T-helper 1 cell (primary cell): ENCODE measurements at places on chromosomes 11 and 22.
A peak's percentile ranks its signal among the peaks of the same experiment; 100 is the strongest.

DNA sequence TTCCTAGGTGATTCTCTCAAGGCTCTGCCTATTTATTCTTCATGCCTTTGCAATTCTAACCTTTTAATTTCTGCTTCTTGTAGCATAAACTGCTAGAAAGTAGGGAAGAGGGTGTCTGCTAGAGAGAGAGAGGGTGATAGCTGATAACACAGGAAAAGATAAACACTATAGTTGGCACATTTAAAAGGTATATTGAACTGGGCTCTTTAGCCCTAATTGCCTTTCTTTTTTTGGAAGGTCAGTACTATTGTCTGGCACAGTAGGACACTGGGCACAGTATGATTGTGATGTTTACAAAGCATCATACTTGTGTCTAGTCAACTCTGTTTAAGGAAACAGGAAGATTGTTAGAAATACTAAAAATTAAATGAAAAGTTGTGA, 33.3 kb downstream of the TEAD1 start:
- DNase-seq = no peak

DNA sequence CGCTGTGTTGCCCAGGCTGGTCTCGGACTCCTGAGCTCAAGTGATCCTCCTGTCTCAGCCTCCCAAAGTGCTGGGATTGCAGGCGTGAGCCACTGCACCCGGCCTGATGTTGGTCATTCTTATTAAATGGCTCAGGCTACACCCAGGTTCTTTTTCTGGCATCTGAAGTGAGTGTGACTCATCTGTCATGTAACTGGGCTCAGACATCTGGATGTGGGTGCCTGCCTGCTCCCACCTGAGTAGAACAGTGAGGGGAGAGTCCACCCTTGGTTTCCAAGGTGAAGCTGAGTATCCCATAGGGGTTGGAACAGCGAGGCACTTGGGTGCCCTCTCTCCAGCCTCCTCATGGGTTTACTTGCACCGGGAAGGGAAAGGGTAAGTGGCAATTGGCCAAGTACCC, 36.7 kb upstream of the EIF3D start:
- no peak for DNase-seq

- no peak for DNase-seq
Measured at GRCh38 chr11:116938471-116939070, 101.1 kb upstream of the APOA1 start.

- no peak for DNase-seq
Measured at GRCh38 chr22:41003066-41003465, 51.9 kb downstream of the RBX1 start.

DNA sequence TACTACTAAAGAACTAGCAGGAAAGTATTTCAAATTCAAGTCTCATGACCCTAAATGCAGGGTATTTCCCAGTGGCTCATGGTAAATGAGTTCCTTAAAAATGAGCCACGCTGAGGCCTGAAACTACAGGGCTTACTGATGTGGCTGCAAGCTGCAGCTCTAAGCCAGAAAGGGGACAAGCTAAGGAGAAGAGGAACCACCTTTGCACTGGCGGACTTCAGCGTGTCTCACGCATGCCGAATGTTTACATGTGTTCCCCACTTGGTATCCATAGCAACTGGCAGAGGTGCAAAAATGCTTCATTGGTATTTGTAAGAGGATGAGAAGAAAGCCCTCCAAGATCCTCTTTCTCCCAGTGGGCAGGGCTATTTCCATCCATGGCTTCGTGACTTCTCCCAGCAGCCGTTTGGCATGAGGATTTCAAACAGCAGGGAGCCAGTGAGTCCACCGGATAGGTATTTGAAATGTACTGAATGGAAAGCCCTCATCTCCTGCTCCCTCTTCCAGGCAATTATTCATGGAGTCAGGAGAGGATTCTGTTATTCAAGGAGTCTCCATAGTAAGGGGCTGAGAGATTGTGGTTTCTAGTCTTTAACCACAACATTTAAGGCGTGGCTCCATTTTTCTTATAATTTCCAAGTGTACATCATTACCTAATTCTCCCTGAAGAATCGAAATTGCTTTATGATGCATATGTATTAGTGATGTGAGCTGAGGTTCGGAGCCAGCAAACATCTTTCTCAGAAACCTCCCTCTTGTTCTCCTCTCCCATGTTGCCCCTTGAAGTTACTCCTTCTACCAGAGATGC, 55.3 kb upstream of the CD44 start:
- DNase-seq = peak; percentile 56

DNA sequence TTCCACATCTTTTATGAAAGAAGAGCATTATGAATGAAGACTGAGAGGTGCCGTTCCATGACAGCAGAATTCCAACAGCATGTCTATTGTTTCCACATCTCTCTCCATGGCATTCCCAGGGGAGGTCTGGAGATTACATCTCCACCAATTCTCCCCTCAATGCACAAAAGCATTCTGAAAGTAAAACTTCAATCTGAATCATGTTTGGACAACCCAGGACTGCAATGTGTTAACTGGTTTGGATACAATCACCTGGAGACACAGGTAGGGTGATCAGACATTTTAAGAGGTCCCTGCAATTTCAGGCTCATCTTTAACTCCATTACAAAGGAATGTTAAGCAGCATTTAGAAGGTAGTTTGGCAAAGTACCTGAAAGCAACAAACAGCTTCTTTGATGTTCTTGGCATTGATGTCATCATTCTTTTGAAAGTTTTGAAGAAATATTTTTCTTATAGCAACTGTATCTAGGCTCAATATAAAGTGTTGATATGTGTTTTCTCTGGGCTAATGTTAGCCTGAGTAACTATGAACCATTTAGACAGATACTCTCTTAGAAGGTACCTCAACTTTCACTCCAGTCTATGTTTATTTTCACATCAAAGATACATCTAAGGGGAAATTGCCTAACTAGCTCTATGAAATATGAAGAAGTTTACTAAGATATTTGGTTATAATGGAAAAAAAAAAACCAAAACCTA, 181.4 kb upstream of the MTMR2 start:
- no peak for DNase-seq

- no peak for DNase-seq
Measured at GRCh38 chr11:120030411-120030810, 107.5 kb downstream of the TRIM29 start.

GRCh38 chr11:67401495-67402191, at the start of gene PPP1CA:
PPP1CA (minus strand) TSS chr11:67401858; CDS start chr11:67401782, 76 bp downstream.
- DNase-seq = peak; percentile 87

- no peak for DNase-seq
Measured at GRCh38 chr11:125331357-125332035, 164.6 kb downstream of the FEZ1 start.

DNA sequence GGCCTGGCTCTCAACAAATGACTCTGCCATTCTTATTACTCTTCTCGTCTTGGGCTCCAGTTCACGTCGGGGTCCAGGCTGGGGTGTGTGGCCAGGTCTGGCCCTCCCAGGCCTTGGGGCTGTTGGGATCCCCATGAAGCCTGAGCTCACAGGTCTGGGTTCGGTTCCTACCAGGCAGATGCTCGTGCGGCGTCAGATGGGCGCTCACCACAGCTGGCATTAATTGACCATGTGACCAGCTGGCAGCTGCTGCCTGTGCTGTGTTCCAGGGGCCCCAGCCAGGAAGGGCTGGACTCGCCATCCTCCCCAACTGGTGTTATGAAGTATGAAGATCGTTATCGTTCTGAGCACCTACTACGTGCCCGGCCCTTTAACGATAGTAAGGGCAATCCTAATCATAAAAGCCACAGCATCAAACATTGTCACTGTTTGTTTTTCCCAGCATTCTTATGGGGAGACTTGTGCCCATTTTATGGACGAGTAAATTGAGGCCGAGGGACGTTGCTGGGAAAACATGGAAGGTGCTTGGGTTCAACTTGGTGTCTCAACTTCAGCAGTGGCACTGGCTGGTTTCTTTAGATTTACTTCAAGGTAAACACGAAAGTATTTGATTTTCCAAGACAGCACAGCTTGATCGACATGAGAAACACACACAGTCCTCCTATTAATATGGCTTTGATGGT, 26.8 kb upstream of the CACNG2 start:
- DNase-seq = no peak

DNA sequence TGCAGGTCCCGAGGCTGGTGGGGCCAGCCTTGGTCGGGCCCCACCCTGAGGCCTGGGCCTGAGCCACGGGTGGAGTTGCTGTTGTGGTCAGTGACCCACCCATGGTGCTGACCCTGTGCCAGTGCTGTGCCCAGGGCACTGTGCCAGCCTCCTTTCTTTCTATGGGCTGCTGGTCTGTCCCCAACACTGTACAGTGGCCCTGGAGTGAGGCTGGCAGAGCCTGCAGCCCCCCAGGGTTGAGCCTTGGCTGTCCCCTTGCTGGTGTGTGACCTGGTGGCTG, 1235.7 kb downstream of the BRD1 start:
- no peak for DNase-seq

- no peak for DNase-seq
Measured at GRCh38 chr11:57315491-57315890, 9.3 kb downstream of the TNKS1BP1 start.

DNA sequence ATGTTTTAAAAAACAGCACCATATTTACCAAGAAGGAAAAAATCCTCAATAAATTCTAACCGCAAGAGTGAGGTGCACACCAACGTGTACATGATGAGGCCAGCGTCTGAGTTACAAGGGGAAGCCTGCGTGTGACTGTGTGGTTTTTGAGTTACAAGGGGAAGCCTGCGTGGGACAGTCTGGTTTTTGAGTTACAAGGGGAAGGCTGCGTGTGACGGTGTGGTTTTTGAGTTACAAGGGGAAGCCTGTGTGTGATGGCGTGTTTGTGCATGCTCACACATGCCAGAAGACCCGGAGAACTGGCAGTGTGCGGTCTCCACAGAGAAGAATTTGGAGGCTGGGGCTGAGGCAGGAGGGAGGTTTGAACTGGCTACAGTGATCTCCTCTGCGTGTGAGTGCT, 1376.4 kb downstream of the TBC1D22A start:
- no peak for DNase-seq

DNA sequence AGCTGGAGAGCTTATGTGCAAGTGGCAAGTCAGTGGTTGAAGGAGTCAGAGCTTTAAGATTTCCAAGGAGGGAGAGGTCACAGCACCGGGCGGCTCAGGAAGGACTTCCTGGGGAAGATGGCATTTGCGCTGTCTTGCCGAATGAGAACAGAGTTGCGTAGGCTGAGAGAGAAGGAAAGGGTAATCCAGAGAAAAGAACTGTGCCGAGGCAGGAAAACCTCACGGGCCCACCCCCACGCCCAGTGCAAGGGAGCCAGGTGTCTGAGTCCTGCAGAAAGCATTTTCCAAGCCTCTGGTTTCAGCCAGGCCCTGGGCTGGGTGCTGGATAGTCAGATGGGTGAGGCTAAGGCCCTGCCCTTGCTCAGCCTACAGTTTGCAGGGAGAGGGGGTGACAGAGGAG, 3.2 kb upstream of the AP1B1 start:
- no peak for DNase-seq
